NCI-H2171 (cell line): ENCODE measurements at places on chromosomes 1 and 21.

DNA sequence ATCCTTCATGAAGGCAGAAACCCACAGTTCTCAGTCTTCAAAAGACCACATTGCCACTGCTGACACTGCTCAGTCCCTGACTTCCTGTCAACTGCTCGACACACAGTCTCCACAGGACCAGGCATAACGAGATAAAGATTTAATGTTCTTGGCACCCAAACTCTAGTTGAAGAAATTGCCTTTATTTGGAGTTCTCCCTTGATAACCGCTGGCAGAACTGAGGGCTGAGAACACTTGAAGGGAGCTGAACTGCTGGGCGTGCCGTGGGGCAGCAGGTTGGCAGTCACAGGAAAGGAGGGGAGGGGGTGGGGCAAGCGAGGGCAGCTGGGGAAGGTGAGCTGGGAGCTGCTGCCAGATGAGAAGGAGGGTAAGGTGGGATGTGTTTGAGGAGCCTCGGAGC, 15.9 kb downstream of the HENMT1 start:
- no peak for DNase-seq

- DNase-seq, result no peak
These were observed 30.1 kb downstream of the SLC66A1 start for GRCh38 chr1:19342062-19342750.

DNA sequence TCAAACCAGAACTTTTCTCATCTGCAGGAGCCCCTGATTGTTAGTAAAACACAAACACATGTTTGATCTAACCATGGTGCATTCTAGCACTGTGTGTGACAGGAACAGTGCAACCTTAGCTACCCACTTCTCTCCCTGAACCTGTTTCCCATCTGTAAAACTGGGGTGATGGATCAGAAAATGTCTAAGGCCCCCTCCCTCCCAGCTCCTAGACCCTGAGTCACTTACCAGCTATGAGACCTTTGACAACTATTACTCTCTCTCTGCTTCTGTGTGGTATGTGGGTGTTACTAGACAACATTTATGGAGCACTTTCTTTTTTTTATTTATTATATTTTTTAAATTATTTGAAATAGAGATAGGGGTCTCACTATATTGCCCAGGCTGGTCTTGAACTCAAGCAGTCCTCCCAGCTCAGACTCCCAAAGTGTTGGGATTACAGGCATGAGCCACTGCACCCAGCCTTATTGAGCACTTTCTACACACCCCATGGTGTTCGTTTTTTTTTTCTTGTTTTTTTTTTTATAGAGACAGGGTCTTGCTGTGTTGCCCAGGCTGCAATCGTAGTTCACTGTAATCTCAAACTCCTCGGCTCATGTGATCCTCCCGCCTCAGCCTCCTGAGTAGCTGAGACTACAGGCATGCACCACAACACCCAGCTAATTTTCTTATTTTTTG, 2.6 kb downstream of the INPP5B start:
- no peak for DNase-seq

- no peak for DNase-seq
These were observed 33.9 kb downstream of the TRIM62 start for GRCh38 chr1:33147997-33148314.
